ENCODE measurements at places on chromosomes 7 and 10.

GRCh38 chr7:8386926-8387550, 46.4 kb upstream of the NXPH1 start:
- peak; percentile 1 for DNase-seq

DNA sequence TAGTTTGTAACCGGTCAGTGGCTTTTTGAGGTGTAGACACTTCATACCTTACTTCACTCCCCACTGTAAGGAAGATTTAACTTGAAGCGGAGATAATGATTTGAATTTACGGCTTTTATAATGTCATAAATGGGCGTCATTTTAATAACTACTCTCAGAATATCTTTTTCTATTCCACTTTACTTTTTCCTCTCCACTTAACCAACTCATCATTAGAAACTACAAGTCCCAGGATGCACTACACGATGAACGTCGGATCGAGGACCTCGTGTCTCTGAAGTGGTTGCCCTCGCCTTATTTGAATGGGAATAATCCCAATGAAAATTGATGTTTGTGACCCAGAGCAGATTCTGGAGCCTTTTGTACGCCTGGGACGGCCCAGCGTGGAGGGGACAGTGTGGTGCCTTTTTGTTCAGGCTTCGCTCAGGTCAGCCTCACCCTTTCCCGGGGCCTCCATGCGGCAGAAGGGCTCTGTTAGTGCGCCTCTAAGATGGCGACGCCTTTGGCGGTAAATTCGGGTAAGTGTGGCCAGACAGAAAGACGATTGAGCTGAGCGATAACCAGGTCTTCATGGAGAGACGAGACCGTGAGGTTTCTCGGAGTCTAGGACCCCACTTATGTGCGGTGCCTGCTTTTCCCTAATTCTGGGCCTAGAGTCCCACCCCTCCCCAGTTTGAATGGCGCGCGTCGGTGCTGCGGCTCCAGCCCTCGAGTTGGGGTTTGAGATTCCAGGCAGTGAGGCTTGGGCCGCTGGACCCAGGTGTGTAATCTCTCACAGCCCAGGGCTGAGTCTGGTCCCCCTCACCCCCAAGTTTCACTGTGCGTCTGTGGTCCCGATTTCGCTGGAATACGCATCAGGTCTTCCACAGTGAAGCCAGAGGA, at the start of gene NUP205:
TSS of gene NUP205 (plus strand) at position 463 of the 882 bp plus-strand sequence. CDS start at position 491, 28 bp downstream.
- DNase-seq: peak; percentile 75

DNA sequence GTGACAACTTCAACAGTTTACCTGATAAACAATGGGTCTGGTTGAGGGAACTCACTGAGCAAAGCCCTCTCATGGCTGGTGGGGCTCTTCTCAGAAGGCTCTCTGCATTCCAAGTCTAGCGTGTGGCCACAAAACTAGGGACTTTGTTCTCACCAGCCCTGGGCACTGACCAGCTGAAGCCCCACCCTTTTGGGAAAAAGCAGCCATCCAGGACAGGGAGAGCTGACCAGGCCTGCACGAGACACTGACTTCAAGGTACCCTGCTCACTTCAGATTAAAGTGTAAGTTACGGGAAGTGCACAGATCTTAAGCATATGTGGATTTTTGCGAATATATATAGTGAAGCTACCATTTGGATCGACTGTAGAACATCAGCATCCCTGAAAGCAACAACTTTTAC, 67.4 kb upstream of the LRRC4 start:
- no peak for DNase-seq

GRCh38 chr7:101564778-101565211, 64.3 kb downstream of the MYL10 start:
- DNase-seq: peak; percentile 38

DNA sequence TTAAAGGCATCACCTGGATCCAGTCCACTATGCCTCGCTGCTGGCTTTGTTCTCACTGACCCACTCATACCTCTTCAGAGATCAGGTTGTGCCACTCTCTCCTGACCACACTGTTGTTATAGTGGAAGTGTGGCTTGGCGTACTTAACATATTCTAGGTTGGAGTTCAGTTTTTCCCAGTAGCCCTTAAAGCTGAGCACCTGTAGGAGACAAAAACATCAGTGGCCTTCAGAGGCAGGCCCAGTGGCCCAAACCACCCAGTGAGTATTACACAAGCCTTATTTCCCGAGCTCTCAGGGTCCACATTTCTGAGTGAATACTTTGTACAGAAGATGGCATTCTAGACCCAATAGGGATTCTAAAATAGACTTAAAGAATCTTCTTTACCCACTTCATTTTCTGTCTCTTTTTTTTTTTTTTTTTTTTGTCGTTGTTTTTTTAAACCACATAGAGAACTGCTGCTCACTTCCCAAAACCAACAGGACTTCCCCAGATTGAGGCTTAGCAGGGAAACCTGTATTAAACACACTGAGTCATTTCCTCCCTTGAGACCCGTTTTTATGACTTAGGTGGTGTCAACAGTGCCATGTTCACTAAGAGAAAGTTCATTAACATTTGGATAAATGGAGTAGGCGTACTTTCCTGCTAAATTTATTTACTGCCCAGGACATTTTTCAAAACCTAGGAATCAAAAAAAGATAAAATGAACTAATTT, 85.8 kb downstream of the GSAP start:
- DNase-seq: peak; percentile 51

GRCh38 chr7:138892812-138893211, 88.4 kb downstream of the KIAA1549 start:
- DNase-seq: peak; percentile 23

- no peak for DNase-seq
Observed at GRCh38 chr10:132129431-132129830, 57.3 kb upstream of the DPYSL4 start.

DNA sequence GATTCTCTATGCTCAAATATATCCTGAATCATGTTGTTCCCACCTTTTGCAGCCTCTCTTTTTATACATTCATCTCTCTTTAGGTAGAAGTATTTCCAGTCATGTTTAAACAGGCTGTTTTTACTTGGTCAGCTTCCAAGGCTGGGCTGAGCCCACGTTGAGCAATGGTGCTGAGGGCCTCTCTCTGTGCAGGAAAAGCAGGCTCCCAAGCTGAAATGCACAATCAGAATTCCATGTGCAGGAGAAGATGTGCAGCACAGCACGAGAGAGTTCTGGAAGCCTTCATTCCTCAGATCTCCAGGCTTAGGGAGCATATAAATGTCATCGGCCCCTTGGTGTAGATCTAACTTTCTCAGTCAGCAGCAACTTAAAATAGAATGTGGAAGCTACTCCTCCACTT, 588.5 kb downstream of the TNS3 start:
- peak; percentile 84 for DNase-seq

GRCh38 chr10:95326396-95326795, 35.6 kb upstream of the PDLIM1 start:
- DNase-seq: no peak

DNA sequence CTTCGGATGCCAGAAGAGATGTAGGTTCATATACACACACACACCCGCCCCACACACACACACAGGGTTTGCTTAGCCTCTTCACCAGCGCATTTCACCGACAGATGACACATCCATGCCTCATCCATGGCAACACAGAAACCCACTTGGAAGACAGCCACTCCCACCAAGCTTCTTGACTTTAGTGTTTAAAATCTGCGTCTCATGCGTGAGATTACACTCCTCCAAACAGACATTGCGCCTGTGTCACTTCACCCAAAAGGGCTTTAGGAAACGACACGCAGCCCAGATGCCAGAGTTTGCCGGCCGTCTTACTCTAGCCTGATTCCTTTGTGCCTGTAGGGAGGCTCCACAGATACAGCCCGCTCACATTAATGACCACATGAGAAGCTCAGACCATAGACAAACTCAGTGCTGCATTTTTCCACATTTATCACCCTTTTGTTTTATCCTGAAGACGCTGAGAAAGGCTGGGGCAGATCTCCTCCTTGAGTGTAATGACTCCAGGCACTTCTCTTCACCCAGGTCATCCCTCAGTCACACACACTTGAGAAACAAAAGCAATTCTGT, 73.8 kb downstream of the DIP2C start:
- peak; percentile 62 for DNase-seq

GRCh38 chr10:133359972-133360610, 2.3 kb upstream of the FUOM start:
- no peak for DNase-seq

DNA sequence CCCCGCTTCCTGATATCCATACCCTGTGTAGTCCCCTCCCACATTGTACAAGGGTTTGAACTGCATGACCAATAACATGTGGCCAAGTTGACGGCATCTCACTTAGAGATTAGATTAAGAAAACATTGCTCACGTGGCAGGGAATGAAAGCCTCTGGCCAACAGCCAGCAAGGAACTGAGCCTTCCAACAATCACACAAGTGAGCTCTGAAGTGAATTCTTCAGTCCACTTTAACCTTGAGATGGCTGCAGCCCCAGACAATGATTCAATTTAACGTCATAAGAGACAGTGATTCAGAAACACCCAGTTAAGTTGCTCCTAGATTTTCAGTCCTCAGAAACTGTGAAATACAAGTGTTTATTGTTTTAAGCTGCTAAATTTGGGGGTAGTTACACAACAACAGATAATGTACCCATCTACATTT, 165.9 kb upstream of the PLXNA4 start:
- peak; percentile 39 for DNase-seq

- peak; percentile 61 for DNase-seq
Observed at GRCh38 chr7:100435401-100436304, 644 bp downstream of the PPP1R35 start.

DNA sequence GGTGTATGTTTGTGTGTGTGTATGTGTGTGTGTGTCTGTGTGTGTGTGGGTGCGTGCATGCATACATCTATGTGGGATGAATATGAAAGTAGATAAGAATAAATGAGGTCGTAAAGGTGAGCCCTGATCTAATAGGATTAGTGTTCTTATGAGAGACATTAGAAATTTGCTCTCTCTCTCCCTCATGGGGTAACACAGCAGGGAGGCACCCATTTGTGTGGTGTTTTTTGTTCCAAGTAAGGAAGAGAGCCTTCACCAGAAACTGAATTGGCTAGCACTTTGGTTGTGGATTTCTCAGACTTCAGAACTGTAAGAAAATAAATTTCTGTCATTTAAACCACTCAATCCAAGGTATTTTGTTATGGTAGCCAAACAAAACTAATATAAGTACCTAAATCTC, 353.7 kb upstream of the CHRM2 start:
- no peak for DNase-seq

DNA sequence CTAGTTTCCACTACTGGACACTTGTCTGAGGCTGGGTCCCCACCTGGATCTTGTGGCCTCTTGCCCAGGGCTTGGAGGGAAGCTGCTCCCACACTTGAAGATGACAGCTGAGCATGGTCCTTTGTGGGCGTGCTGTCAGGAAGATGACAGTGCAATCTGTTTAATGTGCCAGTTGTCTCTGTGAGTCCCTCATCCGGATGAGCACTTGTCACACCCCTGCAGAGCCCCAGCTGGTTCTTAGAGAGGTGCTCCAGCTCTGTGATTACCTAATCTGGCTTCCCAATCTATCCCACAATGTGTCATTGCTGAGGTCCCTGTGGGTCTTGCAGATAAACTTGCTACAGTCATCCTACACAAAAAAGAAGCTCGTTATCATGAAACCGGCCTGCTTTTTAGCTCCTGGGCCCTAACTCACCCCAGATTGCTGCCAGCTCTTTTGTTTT, 34.8 kb upstream of the CCSER2 start:
- no peak for DNase-seq

DNA sequence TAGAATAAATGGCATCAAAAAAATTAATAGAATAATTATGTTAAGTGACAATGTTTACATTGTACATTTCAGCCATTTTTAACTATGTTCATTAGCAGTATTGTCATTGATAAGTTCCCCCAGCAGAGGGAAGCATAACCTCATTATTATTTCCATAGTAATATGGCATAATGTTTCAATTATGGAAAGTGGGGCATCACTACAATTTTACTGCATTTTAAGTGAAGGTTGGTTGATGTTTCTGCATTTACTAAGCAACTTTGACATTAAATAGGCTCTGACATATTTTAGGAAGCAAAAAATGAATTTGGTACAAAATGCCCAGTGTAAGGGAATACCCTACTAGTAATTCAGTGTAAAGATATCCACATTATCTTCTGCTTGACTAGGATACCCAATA, 218.3 kb downstream of the SEMA3A start:
- peak; percentile 50 for DNase-seq

- DNase-seq: no peak
Observed at GRCh38 chr10:7258948-7259523, 151.8 kb downstream of the SFMBT2 start.

DNA sequence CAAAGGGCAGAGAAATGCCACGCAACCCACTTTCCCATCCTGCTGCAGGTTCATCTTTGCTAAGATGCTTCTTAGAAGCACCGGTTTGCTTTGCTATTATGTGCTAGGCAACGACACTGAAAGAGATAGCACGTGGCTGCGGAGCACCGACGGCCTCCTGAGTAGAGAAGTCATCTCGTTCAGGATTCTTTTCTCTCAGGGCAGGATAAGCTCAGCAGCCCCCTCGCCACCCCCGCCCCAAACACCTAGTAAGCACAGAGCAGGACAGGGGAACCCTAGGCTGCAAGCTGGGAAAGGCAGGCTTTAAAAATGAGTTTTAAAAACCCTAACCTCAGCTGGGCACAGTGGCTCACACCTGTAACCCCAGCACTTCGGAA, 15.0 kb downstream of the ASB13 start:
- no peak for DNase-seq

DNA sequence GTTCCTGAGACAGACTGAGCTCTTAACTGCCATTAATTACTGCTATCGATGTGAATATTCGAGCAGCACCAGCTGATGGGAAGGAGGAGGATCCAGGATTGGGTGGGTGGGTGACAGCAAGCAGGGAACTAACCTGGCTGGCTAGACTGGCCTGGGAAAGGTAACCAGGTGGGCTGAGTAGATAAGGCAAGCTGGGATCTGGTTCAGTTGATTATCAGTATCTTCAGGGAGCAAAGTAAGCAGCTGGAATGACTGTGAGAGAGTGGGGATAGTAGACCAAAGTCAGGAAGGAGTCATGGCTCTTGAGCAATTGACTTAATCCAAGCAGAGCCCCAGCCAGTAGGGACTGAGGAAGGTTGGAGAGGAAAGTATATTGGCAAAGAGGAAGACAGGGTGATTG, 46.9 kb upstream of the KMT2E start:
- DNase-seq: peak; percentile 65

DNA sequence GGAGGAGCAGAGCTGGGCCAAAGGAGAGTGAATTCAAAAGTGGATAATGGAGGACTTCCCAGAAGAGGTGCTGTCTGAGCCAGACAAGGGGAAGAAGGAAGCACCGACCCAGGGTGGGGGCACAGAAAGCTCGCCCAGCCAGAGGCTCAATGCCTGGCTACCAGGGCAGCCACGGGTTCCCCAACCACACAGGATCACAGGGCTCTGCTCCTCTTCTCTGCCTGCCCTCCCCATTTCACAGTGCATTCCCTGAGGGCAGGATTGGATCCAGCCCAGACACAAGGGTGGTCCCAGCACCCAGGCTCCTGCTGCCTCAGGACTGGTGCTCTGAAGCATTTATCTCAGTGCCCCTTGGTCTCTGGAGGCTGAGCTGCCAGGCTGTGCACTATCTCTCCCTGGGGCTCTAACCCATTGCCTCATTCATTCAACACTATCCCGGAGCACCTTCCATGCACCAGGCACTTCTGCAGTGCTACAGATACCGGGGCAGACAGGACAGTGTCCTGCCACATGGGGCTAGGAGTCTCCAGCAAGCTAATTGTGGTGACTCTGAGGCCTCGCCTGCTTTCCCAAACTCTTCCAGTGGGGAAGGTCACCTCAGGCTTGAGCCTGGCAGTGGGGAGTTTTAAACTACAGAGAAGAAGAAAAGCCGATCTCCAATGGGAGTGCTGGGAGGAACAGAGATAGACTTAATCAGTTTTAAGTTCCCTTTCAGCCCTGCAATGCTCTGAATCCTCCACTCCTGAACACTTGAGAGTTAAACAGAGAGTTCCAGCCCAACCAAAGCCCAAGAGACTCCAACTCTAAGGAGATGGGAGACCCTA, 201.8 kb upstream of the ZMIZ1 start:
- DNase-seq: no peak

Measured in epithelial cell of esophagus (primary cell).